Activated CD4-positive, alpha-beta T cell treated with anti-CD3 and anti-CD28 coated beads, Interleukin-2, Interleukin-4, amounts not matched to agents 100 ng/mL and 50 ng/mL, durations not matched to agents 16 hours and 8 hours (primary cell): ENCODE measurements at places on chromosomes 16 and 17.

DNA sequence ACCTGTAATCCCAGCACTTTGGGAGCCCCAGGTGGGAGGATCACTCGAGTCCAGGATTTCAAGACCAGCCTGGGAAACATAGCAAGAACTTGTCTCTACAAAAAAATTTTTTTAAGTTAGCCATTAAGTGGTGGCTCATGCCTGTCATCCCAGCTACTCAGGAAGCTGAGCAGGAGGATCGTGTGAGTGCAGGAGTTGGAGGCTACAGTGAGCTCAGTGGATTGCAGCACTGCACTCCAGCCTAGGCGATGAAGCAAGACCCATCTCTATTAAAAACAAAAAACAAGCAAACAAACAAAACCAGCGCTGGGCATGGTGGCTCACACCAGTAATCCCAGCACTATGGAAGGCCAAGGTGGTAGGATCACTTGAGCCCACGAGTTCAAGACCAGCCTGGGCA, 38.0 kb downstream of the HEATR3 start:
- no peak for DNase-seq

GRCh38 chr17:57808882-57809281, 41.0 kb downstream of the MRPS23 start:
- no peak for DNase-seq

GRCh38 chr16:9016824-9017223, 53.1 kb upstream of the USP7 start:
- no peak for DNase-seq

DNA sequence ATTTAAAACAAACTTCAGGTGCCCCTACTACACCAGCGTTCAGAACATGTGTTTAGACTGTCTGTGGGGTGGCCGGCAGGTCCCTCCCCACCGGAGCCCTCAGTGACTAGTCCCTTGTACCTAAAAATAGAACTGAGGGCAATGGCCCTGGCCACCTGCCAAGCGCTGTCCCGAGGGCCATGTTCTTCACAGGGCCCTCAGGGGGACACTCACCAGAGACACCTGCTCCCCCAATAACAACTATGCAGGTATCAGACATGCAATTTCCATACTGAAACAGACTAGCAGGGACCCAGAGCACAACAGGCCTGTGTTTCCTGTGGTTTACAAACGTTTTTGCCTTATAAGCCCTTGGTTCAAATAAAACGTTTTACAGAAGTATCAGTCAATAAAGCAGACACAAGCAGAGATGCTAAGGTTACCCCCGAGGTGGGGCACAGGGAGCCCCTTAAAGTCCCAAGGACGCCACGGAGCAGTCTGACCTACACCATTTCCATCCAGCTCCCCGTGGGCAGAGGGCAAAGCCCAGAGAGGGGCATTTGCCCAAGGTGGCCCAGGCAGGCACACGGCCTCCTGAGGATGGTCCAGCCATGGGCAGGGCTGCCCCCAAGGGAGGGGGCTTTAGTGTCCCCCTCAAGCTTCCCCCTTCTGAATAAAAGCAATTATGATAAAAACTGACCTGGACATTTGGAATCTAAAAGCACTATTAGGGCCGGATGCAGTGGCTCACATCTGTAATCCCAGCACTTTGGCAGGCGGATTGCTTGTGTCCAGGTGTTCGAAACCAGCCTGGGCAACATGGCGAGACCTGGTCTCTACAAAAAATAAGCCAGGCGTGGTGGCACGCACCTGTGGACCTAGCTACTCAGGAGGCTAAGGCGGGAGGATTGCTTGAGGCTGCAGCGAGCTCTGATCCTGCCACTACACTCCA, 896 bp upstream of the MYLK3 start:
- DNase-seq, result no peak

DNA sequence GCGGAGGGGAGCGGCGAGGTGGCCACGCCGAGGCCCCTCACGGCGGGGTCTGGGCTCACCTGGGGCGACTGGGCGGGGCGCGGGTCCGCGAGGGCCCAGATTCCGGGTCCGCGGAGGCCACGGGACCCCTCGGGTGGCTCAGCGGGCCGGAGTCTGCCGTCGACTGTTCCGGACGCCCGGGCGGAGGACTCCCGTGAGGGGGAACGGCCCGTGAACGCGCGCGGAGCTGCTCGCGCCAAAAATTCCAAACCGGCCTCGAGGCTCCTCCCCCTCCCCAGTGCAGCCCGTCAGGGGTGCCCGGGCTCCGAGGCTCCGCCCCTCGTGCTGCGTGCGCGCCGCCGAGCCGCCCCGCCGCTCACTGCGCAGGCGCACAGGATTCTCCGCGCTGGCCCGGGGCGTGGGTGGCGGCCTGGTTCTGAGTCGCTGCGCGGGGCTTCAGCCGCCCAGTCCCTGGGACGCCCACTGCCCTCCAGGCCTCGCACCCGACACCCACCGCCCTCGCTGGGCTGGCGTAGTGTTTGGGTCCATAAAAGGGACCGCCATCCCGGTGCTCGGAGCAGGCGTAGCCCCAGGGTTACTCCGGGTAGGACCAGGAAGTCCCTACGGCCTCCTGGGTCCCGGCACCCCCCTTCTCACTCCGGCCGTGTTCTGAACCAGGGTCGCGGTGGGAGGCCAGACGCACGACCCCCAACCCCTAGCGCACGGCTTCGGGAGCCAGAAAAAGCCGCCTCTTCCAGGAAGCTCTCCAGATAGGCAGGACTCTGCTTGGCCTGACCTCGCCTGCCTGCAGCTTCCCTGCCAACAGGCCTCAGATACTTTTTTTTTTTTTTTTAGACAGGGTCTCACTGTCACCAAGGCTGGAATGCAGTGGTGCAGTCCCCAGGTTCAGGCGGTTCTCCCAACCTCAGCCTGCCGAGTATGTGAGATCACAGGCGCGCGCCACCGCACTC, at the start of gene PKMYT1:
PKMYT1 (minus strand) TSS at position 220 of the 950 bp plus-strand sequence. CDS start 789 bp downstream, outside the sequence.
- peak; percentile 93 for DNase-seq

GRCh38 chr16:76483307-76483909, 206.2 kb downstream of the CNTNAP4 start:
- DNase-seq, result no peak
